ENCODE measurements at places on chromosomes 7 and 10.
A peak's percentile ranks its signal among the peaks of the same experiment; 100 is the strongest.

DNA sequence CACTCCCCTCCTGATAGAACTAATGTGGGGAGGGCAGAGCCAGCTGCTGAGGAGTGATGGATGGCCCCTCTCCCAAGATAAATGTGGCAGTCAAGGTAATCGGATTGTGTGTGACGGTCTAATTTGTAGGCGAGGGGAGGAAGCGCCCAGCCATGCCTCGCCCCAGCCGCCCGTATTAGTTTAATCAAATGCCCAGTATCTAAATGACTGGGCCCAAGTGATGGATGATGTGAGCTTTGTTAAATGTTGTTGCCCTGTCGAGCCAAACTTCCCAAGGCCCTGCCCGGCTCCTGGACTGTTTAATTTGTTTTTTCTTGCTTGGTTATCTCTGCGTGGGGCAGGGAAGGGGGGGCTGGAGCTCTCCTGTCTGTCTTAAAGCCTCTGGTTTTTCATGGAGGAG, 88.4 kb upstream of the PPIF start:
- DNase-seq: no peak

DNA sequence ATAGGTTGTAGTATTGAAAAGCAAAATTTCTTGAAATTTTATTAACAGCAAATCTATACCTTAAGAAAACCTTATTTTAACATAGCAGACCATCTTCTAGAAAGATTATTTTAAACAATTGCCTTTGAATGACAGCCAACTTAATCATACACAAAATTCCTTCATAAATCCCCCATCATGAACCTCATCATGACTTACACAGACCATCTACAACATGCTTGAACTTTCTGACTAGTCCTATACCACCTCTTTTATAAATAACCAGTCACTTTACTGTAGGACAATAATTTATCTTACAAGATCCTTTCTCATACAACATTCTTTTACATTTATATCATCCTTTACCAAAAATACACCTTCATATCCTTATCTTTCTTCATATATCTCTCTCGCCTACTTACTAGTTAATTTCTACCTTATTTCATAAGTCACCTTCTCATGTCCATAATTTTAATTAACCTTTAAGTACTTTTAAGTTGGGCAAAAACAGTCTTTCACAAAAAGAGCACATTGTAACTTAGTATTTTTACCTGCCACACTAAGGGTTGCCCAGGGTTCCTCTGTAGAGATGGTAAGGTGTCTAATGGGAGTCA, 16.6 kb upstream of the PTN start:
- no peak for DNase-seq

- DNase-seq: no peak
Observed at GRCh38 chr10:131822013-131822691, 78.7 kb upstream of the PPP2R2D start.

DNA sequence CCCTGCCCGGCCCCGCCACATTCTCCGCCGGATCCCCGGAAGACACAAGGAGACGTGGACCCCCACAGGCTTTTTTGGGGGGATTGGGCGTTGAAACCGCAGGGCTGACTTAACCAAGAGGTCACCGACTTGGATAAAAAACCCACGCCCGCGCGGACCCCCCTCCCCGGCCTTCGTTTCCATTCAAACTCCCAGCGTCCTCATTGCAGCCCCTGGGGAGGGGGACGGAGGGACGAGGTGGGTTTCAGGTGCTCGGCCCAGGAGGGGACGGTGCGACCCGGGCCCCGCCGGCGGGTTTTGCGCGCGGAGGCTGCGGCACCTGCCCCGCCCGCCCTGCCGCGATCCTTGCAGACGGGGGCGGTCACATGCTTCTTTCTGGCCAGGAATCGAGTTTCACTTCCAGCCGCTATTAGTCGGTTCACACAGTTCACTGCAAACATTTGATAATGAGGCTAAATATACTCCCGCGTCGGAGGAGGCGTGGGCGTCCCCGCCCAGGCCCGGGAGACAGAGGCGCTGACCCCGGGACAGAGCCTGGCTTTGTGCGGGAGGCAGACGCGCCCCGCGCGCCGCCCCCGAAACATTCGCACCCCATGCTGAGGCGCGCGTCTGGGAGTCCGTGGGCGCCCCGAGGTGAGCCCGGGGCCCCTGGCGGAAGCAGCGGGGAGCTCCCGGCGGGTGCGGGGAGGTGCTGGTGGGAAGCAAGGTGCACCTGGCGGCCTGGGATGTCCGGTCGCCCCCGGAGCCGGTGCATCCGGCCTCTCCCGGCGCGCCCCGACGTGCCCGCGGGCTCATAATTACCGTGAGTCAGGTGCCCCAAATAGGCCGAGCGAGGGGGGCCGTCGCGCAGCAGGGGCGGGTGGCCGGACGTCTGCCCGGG, 2.7 kb upstream of the PDGFA start:
- peak; percentile 70 for DNase-seq

GRCh38 chr10:806451-807162, 117.1 kb upstream of the DIP2C start:
- no peak for DNase-seq

- no peak for DNase-seq
Observed at GRCh38 chr10:3803927-3804741, 19.1 kb upstream of the KLF6 start.

DNA sequence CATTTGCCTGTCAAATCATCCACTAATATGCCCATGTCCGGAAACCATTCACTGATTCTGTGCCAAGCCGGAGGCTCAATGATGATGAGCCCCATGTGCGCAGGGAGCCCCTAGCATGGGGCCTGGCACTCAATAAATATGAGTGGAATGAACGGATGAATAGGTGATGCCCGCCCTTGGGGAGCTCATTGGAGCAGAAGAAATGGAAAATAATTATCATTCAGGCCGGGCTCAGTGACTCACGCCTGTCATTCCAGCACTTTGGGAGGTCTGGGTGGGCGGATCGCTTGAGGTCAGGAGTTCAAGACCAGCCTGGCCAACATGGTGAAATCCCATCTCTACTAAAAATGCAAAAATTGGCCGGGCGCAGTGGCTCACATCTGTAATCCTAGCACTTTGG, 11.0 kb downstream of the RHBDD2 start:
- DNase-seq: no peak

DNA sequence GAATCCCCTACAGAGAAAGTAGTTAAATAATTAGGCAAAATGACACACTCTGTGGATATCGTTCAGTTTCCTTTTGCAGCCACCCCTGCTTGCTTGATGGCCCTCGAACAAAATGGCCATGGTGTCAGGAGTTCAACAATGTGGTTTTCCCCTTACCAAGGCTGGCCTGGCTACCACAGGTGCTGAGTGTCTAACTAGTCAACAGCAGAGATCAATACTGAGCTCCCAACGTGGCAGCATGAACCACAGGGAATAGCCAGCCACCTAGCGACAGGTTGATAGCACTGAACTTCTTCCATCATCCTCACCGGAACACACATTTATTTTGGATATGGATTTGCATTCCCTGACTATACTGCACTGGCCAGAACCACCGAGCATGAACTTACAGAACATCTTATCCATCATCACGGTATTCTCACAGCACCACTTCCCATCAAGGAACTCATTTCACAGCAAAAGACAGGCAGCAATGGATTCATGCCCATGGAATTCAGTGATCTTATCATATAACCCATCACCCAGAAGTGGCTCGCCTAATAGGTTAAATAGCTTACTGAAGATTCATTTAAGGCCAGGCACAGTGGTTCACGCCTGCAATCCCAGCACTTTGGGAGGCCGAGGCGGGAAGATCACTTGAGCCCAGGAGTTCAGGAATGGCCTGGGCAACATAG, 6.3 kb downstream of the C10orf67 start:
- DNase-seq: no peak

DNA sequence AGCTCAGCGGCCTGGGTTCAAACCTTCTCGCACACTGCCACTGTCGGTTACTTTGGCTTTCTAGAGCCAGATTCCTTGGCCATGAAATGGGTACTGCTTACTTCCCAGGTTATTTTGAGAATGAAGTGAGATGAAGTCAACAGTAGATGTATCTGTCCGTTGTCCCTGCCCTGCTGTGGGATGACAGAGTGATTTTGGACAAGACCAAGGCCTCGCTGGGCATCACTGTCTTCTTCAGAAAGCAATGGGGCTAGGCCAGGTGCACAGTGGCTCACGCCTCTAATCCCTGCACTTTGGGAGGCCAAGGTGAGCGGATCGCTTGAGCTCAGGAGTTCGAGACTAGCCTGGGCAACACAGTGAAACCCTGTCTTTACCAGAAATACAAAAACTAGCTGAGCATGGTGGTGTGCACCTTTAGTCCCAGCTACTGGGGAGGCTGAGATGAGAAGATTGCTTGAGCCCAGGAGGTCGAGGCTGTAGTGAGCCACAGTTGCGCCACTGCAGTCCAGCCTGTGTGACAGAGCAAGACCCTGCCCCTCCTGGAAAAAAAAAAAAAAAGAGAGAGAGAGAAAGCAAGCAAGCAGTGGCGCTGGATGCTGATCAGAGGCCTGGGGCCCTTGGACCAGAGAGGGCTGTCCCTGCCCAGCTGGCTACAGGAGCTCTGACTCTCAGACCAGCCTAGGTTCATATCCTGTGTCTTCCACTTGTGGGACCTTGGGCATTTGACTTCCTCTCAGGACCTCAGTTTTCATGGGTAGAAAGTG, 25.8 kb downstream of the ZMIZ1 start:
- DNase-seq: no peak
